ENCODE measurements at places on chromosomes 6 and 20.

GRCh38 chr6:157298216-157298724 lies 25.0 kb downstream of the TMEM242 start:
- DNase-seq = no peak

DNA sequence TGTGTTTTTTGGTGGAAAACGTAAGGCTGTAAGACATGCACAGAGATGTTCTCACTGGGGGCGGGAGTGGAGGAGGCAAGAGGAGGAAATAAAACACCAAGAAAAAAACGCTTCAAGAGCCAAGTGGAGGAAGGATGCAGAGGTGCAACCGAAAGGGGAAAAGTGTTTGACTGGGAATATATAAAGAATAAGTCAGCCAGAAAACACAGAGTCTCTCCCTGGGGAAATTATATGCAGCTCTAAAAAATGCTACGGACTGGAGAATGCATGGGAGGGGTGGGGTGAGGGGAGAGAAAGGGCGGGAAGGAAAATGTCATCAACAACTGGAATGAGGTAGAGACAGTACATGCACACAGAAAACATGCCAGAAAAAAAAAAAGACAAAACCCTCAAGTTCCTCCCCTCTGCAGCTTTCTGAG lies 133.5 kb downstream of the SCML4 start:
- no peak for DNase-seq

DNA sequence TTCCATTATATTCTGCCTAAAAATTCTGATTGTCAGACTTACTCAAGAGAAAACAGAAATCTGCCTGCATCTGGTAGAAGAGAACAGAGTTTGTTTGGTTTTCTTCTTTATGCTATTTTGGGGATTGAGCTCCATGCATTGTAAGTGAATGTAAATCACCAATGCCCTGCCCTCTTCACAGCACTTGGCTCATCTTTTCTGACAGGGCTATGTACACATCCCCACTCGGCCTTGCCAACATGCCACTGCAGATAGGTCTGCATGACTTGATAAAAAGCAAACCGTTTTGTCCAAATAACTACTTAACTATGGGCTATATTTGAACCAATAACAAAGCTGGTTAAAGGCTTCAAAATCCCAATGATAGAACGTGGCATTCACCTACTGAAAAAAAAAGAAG lies 117.7 kb downstream of the IBTK start:
- DNase-seq = no peak

DNA sequence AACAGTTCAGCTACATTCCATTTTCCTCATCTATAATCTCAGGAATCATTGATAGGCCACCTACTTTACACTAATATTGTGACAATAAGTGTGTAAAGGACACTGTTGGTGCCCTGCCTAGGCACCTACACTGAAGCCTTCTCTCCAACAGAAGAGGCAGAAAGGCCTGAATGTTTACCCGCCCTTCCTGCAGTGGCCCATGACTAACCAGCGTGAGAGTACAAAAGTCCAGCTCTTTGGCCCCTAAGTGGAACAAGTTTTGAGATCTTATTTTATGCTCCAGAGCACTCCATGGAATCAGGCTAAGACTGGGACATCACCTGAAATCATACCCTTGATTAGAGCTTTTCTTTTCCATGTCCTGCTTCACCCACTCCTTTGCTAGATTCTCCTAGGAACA lies 359.7 kb downstream of the ARHGAP18 start:
- peak; percentile 48 for DNase-seq

GRCh38 chr6:106180208-106180607 lies 94.1 kb downstream of the PRDM1 start:
- no peak for DNase-seq

Data from Caki2 (cell line).